ENCODE measurements at places on chromosomes 1 and 21.

DNA sequence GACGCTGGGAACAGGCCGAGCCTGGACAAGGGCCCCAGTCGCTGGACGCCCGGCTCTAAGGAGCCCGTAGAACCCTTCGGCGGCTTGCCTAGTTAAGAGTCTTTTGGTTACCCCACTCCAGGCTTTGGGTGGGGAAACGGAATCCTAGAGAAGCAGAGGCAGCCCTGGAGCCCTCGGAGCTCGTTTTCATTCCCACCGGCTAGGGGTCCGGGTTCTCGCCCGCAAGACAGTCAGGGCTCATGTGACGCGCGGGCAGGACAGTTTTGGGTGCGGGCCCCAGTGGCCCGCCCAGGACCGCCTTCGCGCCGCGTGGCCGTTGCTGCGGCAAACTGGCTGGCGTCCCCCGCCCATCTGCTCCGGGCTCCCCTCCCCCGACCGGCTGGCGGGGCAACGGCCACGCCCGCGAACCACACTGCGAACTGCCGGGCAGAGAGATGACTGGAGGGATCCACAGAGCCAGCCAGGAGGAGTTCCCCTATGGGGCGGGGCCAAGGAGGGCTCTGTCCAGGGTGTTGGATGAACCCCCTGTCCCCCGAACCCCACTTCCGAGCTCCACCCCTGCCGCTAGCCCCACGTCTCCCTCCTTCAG lies 829 bp upstream of the HES2 start:
- DNase-seq = no peak

- no peak for DNase-seq
Observed at GRCh38 chr1:5755552-5756125, 236.6 kb downstream of the NPHP4 start.

DNA sequence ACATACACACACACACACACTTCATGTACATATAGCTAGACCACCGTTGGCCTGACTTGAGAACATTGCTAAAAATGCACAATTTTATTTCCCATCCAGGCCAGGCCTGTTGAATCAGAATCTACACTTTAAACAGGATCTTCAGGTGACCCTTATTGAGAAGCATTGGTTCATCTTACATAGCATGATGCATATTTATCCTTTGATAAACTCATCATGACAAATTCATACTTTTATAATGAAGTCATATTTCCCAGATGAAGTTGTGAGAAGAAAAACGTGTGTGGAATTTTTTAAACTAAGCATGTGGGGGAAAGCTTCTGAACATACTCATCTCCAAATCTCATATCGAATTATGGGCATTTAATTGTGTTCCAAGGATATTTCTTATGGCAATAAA lies 877.7 kb downstream of the MRPL39 start:
- no peak for DNase-seq

- DNase-seq = no peak
Observed at GRCh38 chr1:81654147-81654546, 146.6 kb upstream of the ADGRL2 start.

DNA sequence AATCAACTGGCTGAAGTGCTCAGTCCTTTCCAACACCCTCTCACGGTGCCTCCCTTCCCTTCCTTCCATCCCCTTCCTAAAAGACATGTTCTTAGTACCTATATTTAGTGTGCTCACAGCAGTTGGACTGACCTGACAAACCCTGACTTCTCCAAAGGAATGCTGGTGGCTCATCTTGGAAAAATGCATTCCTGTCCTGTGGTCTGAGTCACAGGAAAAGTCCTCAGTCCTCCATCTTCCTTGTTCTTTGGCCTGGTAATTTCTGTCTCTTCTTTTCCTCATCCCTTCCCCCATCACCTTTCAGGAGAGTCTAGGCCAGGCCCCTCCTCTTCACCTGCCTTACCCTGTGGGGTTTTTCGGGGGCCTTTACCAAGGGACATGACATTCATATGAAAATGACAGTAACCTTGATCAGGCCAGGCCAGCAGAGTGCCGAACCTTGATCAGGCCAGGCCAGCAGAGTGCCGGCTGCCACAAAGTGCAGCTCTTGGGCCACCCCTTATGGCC lies 7.2 kb downstream of the ATP1B1 start:
- no peak for DNase-seq

DNA sequence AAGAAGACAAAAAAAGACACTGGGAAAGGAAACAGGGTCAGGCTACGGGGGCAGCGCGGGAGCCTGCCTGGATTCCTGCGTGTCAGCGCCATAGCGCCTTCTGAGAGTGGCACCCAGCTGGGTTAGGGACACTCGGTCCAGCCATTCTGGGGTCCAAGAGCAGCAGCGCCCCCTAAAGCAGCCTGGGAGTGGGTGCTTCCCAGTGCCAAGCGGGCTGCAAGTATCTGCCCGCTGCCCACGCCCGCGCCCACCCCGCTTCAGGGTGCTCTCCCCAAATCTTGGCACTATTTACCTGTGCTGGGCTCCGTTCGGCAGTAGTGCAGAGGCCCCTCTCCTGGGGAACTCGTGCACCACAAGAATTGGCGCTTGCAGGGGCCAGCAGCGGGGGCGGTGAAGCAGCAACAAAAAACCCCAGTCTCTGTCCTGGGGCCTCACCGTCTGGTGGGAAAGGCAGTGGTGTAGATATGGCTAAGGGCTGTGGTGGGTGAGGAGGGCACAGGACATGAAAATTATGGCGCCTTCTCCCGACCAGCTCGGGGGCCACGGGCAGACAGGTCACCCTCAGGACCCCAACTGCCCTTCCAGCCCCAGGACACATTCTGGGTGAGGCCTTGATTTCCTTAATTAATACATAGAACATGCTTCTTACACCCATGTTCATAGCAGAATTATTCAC lies 24.1 kb upstream of the LBR start:
- no peak for DNase-seq

DNA sequence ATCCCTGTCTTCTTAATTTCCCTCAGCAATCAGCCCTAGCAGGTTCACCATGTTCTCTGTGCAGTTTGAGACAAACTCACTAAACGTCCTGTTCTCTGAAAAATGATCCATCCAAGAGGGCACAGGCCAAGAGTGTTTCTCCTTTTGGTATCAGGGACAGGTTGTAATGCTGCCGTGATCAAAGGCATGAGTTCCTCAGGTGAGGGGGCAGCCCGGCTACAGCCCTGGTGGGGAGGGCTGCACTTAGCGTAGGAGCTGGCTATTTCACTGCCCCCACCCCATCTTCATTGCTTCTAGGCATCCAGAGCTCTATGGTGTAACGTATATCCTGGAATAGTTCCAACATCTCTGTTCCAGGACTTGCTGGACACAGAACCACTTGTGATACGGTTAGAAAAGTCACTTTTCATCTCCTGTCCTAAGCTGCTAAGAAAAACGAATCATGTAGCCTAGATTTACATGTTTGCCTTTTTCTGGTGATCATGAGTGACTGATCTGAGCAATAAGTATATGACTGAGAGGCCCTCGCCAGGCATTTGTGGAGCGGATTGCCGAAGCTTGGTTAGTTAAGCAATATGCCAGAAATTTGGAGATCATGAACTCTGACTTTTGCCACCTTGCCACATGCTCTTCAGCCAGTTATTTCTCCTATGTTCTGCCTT lies 41.1 kb upstream of the SRP9 start:
- DNase-seq = no peak

DNA sequence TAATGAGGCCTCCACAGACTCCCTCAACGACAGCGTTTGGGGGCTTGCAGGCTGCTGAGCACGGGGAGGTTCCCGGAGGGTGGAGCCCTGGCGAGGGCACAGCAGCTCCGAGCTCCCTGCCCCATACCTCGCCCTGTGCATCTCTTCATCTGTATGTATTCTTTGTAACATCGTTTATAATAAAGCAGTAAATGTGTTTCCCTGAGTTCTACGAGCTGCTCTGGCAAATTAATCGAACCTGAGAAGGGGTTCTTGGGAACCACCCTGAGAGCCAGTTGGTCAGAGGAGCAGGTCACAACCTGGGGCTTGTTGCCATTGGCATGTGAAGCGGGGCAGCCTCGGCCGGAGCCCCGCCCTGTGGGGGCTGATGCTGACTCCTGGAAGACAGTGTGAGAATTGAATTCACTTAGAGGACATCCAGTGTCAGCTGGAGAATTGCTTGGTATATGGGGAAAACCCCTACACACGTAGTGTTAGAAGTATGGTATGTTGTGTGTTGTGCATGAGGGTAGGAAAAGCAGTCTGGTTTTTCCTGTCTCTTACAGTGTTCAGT lies 11.5 kb downstream of the SLC37A1 start:
- no peak for DNase-seq

DNA sequence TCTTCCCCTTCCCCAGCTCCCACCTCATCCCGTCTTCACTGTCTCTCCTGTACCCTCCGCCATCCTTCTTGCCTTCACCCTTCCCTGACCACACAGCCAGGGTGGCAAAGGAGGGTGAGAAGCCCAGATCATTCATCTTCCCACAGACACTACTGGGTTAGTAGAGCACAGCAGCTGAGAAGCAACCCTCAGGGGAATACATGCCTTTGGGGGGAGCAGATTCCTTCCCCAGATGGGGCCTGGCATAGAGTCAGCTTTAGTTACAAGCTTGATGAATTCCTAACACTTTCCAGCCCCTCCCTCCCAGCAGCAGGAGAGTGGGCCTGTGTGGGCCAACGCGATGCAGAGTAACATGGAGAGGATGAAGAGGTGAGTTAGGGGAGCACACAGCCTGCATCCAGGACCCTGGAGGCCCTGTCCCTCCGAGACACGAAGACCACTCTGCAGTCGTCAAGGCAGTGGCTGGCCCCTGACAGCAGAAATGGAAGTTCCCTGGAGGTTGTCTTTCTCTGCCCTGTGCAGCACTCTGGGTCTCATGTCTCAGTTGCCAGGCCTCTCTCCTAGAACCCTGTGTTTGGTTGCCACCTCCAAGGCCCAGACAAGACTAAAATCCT lies 8.8 kb upstream of the BTG2 start:
- no peak for DNase-seq

- DNase-seq = no peak
Observed at GRCh38 chr1:40058453-40059337, 18.2 kb downstream of the CAP1 start.

GRCh38 chr1:199753513-199753912 lies 274.0 kb upstream of the NR5A2 start:
- no peak for DNase-seq

- no peak for DNase-seq
Observed at GRCh38 chr1:36523230-36523495, 40.5 kb upstream of the CSF3R start.

DNA sequence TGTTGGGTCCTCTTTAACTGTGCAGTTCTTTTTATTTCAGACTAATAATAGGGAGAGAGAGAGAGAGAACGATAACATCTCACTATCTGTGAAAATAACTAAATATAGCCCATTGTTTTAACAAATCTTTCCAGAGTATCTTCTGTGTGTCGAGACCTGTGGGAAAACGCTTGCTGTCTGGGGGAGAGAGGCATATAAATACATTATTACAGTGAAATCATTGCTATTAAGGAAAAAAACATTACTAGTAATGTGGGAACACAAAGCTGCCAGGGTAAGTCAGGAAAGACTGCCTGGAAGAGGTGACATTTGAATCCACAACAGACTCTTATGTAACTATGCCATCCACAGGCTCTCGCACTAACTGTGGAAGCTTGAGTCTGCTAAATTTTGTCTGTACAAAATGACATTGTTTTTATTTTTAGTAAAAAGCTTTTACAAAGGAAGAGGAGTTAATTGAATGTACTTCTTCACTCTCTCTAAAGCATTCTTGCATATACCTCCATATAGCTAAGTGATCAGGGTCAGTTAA lies 59.8 kb upstream of the PGD start:
- no peak for DNase-seq

GRCh38 chr1:168835791-168836190 lies 106.8 kb upstream of the DPT start:
- DNase-seq = no peak

- no peak for DNase-seq
Observed at GRCh38 chr1:235725434-235725833, 75.8 kb upstream of the GNG4 start.

DNA sequence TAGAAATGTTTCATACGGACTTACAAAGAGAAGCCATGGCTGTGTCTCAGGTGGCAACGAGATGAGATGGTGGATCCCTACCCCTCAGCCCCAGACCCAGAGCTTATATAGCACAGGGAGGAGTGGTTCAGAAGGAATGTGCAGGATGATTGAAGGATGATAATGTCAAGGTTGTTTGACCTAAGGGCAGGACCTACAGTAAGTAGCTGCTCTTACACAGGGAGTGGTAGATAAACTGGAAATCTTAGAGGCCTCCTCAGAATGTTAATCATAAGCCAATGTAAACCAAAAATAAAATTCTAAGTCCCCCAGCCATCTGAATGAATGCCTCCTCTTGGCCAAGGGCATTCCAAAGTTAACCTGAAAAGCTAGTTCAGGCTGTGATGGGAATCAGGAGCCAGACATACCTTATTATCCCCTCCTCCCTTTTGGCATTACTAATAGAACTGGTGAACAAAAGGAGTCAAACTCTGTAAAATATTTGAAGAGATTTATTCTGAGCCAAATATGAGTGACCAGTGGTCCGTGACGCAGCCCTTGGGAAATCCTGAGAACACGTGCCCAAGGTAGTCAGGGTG lies 45.8 kb upstream of the PDE9A start:
- no peak for DNase-seq

DNA sequence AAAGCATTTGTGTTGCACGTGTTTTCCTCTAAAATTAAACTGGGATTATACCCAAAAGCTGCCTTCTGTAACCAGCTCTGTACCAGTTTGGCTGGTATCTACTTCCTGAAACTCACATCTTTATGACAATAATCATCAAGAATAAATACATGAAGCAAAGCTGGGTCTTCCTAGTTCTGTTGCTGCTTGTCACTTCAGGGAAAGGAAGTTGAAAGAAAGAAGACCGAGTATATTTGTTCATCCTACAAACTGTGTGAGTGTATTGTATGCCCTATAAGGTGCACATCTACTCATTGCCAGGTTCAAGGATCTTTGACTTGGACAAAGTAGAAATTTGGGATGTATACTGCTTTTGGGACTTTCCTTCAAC lies 29.1 kb upstream of the IFNGR2 start:
- DNase-seq = no peak

DNA sequence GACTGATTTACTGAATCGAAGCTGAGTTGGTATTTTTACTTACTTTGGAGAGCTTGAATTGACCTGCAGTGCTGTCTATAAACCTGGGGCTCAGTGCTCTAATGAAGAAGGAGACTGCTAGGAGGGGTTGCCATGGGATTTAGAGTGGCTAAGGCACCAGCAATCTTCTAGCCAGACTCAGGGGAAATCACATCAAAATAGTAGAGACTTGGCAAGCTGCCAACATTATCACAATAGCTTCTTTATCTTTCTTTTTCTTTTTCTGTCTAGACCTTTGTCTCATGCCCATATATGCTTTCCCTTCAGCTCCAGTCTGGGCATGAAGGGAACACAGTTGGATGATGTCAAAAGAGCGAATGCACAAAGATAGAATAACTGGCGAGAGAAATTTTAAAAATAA lies 301.1 kb upstream of the DPYD start:
- DNase-seq = no peak

GRCh38 chr1:90502194-90502593 lies 214.9 kb downstream of the BARHL2 start:
- DNase-seq = no peak

Measured in stimulated activated CD8-positive, alpha-beta memory T cell treated with anti-CD3 and anti-CD28 coated beads, Interleukin-7, amount 100 ng/mL, for 1 hour (primary cell).